ENCODE measurements at places on chromosomes 3 and 15. TPM values are rescaled to one million over a fixed set of nuclear protein-coding genes. Genes with fewer than 3 reads are reported as not detected.

TM4SF18 gene
- not detected for total RNA-seq

- DNase-seq = no peak
These were observed 3.2 kb downstream of the CHST2 start for GRCh38 chr3:143122608-143123352.

GRCh38 chr15:85007741-85008397 lies 26.2 kb downstream of the PDE8A start:
- DNase-seq = no peak

DNA sequence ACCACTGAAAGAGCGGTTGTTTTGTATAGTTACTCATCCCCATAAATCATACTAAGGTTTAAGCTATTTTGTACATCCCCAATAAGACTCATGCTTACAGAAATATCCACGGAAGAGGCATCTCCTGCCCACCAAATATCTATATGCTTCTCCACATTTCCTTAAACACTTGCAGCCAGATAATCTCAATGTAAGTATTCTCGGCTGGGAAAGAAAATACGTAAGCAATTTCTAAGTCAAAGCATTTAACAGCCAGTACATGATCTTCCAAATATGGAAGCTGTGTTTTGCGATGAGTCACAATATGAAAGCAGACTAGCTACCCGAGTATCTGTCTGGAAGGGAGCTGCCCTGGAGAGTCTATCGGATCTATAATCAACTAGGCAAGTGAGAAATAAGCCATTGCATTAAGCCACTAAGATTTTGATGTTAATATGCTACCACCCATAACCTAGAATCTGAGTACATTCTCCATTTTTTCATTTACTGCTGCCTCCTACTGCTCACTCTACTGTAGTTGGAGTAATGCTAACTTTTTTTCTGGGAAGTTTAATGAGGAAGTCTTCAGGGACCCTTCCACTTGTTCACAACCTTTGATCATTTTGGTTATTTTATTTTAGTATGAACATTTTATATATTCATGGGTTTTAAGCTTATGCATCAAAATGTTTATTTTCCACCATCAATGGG lies 26.9 kb upstream of the ZMAT3 start:
- DNase-seq = no peak

GRCh38 chr15:70892912-70893560 lies 410 bp downstream of the LRRC49 start:
- no peak for DNase-seq

GRCh38 chr3:186841620-186842019 lies 890 bp upstream of the ADIPOQ start:
- DNase-seq = no peak

DNA sequence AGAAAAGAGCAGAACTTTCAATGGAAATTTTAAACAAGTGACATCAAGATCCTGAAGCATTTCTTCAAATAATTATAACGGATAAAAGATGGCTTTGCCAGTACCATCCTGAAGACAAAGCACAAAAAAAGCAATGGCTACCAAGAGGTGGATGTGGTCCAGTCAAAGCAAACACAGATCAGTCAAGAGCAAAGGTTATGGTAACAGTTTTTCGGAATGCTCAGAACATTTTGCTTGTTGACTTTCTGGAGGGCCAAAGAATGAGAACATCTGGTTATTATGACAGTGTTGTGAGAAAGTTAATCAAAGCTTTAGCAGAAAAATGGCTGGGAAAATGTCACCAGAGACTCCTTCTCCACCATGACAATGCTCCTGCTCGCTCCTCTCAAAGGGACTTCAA lies 31.5 kb downstream of the FEM1B start:
- DNase-seq = no peak

DNA sequence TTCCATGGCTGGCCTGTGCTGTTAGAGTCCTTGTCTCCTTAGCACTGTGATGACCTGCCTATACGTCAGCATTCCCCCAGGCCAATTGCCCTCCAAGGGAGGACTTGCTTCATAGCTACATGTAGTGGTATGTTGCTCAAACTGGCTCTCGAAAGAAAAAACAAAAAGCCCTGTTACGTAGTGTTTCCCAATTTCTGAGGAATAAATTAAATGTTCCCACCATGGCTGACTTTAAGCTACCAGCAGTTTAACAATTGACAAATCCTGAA lies 54.6 kb downstream of the WNT7A start:
- no peak for DNase-seq

DNA sequence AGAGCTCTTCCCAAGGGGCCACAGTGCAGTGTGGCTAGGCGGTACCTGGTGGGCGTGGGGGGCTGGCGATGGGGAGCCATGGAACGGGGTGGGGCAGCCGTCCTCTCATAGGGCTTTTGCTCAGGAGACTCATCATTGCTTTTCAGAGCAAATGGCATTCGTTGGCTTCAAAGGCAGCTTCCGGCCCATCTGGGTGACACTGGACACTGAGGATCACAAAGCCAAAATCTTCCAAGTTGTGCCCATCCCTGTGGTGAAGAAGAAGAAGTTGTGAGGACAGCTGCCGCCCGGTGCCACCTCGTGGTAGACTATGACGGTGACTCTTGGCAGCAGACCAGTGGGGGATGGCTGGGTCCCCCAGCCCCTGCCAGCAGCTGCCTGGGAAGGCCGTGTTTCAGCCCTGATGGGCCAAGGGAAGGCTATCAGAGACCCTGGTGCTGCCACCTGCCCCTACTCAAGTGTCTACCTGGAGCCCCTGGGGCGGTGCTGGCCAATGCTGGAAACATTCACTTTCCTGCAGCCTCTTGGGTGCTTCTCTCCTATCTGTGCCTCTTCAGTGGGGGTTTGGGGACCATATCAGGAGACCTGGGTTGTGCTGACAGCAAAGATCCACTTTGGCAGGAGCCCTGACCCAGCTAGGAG lies 40.8 kb downstream of the MESD start:
- no peak for DNase-seq
